ENCODE measurements at places on chromosomes 16 and 17.
A peak's percentile ranks its signal among the peaks of the same experiment; 100 is the strongest.

DNA sequence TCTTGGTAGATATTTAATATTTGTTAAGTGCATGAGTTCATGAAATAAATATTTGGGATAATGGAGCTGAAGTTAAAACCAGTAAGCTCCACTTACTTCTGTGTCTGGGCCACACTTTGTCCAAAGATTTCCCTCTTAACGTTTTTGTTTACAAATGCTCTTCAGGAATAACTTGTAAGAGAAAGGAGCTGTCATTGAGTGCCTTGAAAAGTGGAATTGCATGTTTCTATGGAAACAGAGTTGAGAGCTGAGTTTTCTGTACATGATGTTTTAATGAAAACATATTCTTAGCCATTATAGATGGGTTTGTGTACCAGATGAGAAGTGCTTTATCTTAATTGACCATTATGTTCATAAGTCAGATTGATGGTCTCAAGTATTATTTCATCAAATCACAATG lies 1045.4 kb upstream of the EEF2KMT start:
- no peak for DNase-seq

- peak; percentile 45 for DNase-seq
Measured at GRCh38 chr17:81345228-81346089, 49.8 kb upstream of the BAHCC1 start.

DNA sequence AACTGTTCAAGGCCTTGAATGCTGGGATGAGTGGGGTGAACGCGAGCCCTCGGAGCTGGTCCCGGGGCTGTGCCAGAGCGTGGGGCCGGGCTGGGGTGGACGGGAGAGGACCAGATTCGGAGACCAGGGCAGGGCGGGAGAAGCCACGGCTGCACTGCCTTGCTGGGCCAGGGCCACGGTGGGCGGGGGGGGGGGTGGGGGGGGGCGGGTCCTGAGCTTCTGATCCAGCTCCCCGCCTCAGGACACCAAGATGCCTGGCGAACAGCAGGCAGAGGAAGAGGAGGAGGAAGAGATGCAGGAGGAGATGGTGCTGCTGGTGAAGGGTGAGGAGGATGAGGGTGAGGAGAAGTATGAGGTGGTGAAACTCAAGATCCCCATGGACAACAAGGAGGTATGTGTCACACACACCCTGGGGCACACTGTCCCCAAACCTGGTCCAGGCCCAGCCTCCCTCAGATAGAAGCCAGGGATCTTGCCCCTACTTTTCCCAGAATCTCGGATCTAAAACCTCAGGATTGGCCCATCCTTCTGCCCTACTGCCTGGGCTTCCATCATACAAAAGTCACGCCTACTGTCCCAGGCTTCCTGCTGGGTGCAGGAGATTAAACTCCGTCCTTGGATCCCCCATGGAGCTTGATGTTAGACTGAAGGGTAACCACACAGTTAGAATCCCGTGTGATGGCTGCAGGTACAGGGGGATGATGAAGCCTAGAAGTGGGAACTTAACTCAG lies 563 bp downstream of the ZNF771 start:
- no peak for DNase-seq

DNA sequence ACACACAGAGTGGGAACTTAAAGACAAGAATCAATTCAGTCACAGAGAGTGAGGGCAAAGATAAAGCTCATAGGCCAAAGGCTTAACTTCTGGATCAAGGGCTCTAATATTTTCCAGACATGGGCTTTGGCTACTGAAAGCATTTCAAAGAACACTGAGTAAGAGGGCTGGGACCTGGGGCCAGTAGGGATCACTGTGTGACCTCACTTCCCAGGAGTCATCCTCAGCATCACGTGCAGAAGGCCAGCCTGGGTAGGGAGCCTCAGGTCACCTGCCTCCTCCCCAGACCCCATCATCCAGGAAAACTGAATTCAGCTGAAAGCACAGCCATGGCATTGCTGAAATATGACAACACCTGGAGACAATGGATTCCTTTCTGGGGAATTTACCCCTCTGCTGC lies 163.5 kb downstream of the RAB11FIP4 start:
- no peak for DNase-seq

DNA sequence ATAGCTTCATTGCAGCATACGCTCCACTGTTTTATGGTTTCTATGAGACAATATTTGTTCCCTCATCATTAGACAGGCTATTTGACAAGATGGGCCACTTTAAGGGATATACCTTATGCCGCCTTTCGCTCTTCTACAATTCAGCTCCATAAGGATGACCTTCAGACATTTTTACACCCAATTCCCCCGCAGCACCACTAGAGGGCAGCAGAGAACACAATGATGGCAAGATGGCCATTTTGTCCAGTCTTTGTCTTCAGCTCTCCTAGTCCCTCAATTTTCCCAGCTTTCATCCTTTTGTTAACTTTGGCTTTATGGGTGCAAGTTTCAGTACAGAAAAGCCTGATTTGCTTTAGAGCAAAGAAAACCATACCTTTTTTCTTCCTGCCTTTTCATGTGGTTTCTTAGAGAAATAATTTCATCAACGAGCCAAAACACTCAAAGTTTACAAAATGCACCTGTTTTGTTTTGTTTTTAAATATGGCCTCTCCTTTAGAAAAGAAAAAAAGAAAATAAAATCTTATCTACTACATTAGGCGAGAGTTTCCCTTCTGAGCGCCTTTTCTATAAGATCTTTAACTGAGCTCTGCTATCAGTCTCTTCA lies 355.3 kb downstream of the TOX3 start:
- peak; percentile 23 for DNase-seq

DNA sequence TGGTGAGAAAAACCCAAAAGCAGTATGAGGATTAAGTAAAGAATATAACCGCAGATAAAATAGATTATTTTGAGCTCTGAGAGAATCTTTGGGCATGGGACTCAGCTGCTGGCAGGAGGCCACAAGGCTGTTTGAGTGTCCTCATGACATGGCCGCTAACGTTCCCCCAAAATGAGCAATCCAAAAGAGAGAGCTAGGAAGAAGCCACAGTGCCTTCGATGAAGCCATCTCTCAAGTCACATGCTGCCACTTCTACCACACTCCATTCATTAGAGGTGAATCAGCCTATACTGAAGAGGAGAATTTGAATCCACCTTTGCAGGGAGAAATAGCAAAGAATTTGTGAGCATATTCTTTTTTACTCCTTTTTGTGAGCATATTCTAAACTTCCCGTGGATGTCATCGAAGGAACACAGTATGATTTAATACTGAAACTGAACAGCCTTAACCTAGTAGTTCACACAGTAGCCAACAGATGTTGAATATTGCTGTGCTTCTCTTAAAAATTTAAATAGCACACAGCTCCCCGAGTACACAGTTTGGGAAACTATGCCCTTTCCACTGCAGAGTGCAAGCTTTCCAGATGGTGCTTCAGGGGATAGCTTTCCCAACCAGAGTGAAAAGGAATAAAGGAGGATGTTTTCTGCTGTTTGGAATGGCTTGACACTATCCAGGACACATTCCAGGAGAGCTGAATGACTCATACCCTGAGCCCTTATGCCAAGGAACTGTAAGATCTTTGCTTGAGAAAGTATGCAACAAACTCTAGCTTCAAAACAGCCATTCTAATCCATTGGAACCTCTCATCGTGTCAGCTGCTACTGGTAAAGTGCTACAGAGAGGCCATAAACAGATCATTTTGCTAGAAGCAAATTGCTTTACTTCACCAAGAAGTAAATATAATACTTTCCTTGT lies 33.9 kb downstream of the ANKFY1 start:
- DNase-seq: no peak

DNA sequence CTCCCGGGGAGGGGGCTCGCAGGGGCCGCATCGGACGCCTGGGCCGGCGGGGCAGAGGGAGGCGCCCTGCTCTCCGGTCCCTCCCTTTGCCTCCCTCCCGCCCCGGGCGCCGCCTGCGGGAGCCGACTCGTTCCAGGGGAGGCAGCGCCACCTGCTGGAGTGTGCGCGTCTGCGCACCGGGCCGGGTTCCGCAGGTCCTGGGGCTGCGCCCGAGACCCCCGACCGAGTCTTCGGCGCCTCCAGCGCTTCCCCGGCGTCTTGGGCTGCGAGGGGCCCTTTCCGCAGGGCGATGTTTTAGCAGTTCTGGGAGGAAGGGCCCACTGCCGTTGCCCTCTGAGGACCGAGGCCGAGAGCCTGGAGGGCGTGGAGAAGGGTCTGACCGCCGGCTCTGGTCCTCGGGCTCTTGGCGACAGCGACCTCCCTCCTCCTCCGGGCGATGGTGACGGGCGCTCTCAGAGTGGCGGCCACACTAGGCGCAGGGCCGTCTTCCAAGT lies 106.3 kb downstream of the SEC14L1 start:
- DNase-seq: no peak

DNA sequence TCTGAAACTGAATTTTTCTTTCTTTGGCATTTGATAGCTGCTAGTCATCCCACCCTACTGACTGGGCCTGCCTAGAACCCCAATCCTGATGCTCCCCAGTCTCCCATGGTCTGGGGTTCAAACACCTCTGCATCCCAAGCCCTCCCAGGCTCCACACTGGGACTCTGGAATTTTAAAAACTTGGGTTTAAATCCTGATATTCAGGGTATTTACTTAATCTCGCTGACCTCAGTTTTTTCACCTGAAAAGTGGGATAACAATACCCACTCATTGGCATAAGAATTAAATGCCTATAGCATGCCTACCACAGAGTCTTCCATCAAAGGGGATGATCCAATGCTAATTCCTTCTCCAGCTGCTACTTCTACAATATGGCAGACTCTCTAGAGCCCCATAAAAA lies 264.4 kb downstream of the NPIPA8 start:
- DNase-seq: no peak

- no peak for DNase-seq
Measured at GRCh38 chr17:56213031-56213430, 59.8 kb downstream of the ANKFN1 start.

GRCh38 chr17:73706858-73707257 lies 62.6 kb upstream of the SDK2 start:
- no peak for DNase-seq

DNA sequence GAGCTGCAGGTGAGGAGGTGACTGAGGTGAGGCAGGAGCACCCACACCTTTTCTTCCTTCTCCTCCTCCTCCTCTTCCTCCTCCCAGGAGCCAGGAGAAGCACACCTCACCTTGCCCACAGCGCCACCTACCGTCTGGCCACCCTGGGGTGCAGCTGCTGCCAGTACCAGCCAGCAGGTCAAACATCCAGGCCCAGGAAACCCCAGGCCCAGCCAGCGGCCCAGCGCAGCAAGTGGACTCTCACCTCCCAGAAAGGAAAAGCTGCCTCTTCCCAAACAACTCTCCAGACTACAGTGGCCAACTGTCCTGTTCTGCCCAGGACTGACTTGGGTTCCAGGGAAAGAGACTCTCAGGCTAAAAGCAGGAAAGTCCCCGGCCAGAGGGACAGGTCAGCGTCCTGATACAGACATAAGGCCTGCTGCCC lies 22.7 kb downstream of the PEMT start:
- no peak for DNase-seq

DNA sequence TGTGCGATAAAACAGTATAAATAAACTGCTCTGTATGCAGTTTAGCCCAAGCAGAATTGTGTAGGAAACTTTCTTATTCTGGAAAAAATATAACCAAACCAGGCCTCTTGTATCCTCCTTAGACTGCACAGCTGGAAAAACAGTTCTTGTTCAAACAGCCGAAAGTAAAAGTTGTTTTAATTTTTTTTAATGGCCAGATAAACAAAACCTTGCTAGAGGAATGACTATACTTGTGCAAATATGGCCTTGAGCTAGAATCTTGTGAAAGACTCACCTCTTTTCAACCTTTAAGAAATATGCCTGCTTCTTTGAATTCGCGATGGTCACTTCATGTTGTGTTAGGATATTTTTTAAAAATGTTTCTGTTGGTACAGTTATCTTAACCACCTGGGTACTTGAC lies 114.5 kb upstream of the MAF start:
- DNase-seq: no peak

GRCh38 chr17:269616-270514 lies 82.7 kb downstream of the RPH3AL start:
- DNase-seq: no peak

DNA sequence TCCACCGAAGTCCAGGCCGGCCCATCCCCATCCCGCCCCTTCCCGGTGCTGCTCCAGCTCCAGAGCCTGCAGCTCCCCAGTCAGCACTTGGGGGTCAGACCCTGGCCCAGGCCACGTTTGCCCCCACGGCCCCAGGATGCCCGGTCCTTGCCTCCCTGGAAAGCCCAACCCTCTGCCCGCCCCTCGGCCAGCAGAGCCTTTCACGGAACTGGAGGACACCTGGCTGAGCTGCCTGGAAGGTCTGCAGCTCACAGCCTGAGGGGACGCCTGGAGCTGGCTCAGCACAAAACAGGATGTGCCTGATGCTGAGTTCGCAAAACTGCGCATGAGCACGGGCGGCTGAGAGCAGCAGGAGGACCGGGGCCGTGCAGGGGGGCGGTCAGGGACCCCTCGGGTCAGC lies 29.7 kb upstream of the SSTR5 start:
- DNase-seq: no peak

GRCh38 chr16:12545297-12545610 lies 258.4 kb downstream of the CPPED1 start:
- DNase-seq: no peak

GRCh38 chr17:36008998-36009665 lies 7.8 kb upstream of the CCL15 start:
- no peak for DNase-seq

GRCh38 chr16:89033304-89033703 lies 56.3 kb upstream of the CBFA2T3 start:
- DNase-seq: no peak

DNA sequence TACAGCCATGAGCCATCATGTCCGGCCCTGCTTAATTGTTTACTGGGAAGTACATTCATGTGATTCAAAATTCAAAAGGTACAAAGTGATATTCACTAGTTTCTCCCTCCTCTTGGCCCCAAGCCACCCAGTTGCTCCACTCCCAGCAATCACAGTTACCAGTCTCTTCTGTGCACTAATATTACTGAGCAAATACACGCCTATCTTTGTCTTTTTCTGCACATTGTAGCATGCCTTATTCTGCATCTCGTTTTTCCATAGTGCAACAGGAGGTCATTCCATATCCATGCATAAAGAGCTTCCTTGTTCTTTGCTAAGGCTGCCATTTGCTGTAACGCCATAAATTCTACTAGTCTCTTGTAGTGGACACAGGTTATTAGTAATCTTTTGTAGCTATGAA lies 2.2 kb upstream of the ALOX15 start:
- no peak for DNase-seq

- DNase-seq: no peak
Measured at GRCh38 chr16:71846431-71846830, 655 bp downstream of the ATXN1L start.

GRCh38 chr16:17476414-17477259 lies 5.9 kb upstream of the XYLT1 start:
- peak; percentile 9 for DNase-seq

DNA sequence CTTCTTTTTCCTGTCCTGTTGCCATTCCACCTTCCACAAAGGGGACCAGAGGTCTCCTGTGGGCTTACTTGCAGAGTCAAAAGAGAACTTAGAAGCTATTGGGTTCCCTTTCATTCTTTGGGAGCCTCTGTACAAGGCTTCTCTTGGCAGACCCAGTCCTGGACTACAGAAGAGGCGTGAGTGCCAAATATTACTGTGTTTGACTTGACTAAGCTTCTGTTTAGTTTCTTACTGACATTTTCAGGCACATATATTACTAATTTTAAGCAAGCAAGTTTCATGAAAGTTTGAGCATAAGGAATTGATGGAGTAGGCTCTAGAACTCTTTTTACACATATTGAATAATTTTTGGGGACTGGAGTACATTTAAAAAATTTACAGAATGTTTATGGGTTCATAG lies 254.4 kb downstream of the HAPSTR1 start:
- DNase-seq: no peak

GRCh38 chr16:86668136-86668910 lies 90.0 kb downstream of the FOXL1 start:
- DNase-seq: no peak

Data from keratinocyte (primary cell).